ENCODE measurements at places on chromosomes 7 and 10. TPM values are rescaled to one million over a fixed set of nuclear protein-coding genes. Genes with fewer than 3 reads are reported as not detected.

The CLRN3 gene
- polyA plus RNA-seq = not detected

The NYAP1 gene
- 2.2 TPM for polyA plus RNA-seq

The HABP2 gene
- polyA plus RNA-seq = 0.10 TPM

The DRGX gene
- polyA plus RNA-seq = not detected

The PRSS1 gene
- not detected for polyA plus RNA-seq

DNA sequence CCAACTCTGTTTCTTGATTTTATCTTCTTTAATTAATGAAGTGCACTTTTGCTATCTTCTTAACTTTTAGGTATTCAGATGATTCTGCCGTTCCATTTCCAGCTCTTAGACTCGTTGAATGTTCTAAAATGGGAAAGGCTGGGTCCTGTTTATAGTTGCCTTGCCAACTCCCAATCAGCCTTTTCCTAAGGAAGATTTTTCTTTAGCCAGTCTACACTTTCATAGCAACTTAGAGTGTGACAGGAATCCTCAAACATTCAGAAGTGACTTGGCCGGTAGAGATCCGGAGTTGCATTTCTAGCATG, 23.0 kb upstream of the TRIL start:
- DNase-seq = no peak

DNA sequence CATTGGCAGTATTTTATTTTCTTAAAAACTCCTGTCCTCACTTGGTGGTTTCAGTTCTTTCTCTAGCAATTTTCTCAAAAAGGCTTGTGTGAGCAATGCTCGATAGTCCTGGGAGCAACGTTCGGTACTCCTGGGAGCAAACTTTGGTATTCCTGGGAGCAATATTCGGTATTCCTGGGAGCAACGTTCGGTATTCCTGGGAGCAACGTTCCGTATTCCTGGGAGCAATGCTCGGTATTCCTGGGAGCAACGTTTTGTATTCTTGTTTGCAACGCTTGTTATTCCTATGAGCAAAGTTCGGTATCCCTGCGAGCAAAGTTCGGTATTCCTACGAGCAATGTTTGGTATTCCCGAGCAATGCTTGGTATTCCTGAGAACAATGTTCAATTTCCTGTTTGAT, 362.0 kb upstream of the ADARB2 start:
- no peak for DNase-seq

- DNase-seq = no peak
Measured at GRCh38 chr7:116206141-116206540, 4.2 kb upstream of the TES start.

DNA sequence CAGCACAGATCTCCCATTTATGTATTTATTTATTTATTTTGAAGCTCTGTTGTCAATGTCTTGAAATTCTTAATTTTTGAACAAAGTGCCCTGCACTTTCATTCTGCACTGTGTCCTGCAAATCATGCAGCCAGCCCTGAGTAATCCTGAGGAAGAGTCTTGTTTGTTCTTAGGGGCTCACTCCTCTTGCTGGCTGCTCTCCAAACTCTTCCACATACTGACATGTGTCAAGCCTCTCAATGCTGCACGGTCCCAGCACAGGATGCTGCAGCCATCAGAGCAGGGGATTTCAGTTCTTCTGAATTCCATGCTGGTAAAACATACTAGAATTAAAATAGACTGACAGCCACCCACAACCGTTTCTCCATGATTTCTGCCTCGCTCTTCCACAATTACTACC, 207.2 kb downstream of the PARD3 start:
- no peak for DNase-seq

DNA sequence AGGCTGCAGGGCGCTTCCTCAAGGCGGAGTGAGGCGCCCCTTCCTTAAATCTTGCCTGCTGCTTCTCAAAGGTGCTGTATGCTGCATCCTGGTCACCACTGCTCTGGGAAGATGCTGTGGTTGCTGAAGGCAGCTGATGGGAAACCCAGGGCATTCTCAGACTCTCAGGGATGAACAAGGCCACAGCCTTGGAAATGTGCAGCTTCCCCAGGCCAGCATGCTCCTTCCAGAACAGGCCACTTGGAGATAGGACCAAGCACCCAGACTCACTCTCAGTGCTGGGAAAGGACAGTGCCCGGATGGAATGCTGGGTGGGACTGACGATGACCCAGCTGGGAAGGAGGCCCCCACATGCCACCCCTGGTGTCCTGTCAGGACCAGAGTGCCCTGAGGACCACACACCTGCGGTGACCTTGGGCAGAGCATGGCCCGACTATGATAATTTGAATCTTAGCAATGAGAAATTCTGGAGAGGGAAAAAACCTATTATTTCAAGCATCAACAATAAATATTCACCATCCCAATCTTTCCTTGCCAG, 235.5 kb downstream of the TNS3 start:
- DNase-seq = no peak

DNA sequence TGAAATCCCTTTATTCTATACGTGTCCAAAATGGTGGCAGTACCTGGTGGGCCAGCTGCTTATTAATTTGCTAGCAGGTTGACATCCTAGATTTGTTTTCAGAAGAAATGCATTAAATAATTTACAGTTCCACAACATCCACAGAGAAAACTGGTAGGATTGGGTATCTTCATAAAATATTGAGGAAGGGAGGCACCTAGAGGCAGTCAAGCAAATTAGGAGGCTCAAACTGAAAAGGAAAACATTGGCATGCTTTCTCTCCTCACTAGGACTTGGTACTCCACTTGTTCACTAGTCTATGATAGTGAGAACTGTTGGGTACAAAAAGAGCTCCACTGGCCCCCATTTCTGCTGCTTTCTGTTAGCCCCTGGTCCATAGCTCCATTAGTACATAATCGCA, 18.3 kb upstream of the LRGUK start:
- no peak for DNase-seq

DNA sequence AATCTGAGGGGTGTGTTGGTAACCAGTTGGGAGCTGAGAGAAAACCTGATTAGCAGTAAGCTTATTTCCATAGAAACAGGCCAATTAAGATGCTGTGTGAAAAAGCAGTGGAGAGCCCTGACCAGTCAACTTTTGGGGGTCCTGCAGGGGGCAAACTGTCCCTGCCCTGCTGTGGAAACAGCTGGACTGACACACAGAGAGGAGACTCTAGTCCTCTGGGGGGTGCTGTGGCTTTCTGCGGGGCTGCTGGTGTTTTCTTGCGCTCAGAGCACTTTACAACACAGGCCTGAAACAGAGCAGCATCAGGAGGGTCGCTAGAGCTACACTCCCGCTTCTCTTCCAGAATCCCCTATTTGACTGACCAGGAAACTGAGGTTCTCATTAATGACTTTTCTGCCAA, 546.9 kb upstream of the GALNT17 start:
- no peak for DNase-seq
